ENCODE measurements at places on chromosomes 1 and 21. TPM values are rescaled to one million over a fixed set of nuclear protein-coding genes. Genes with fewer than 3 reads are reported as not detected.

DNA sequence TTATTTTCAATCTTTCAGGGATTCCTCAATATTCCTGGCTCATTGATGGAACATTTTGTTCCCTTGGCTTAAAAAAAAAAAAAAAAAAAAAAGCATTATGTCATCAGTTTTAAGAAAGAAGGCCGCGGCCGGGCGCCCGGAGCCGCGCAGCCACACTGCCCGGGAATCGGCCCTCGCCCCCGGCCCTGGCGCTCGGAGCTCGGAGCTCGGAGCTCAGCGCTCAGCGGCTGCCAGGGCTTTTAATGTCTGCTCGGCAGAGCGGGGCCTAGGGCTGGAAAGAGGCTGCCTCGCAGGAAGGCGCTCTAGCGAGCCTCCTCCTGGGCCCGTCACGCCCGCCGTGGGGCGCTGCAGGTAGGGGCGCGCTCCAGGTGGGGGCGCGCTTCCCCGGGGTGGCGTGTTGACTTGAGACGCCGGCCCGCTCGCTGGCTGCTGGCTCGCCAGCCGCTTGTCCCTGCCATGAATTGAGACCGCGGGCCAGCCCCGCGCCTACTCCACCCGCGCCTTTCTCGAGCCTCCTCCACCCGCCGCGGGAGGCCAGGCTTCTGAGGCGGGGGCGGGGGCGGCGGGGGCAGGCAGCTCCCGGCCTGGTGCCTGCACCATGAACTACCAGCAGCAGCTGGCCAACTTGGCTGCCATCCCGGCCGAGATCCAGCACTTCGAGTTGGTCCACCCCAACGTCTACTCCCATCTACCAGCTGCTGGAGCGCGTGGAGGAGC lies 5.4 kb upstream of the TDRD5 start:
- peak; percentile 82 for DNase-seq

- peak; percentile 41 for DNase-seq
Measured at GRCh38 chr1:24928689-24929397, 1.2 kb downstream of the RUNX3 start.

- DNase-seq, result no peak
Measured at GRCh38 chr1:228402641-228403025, 4.0 kb downstream of the TRIM11 start.

Gene SHISAL2A
- 0.79 TPM for polyA plus RNA-seq

- no peak for DNase-seq
Measured at GRCh38 chr1:175269151-175269550, 76.6 kb upstream of the KIAA0040 start.

DNA sequence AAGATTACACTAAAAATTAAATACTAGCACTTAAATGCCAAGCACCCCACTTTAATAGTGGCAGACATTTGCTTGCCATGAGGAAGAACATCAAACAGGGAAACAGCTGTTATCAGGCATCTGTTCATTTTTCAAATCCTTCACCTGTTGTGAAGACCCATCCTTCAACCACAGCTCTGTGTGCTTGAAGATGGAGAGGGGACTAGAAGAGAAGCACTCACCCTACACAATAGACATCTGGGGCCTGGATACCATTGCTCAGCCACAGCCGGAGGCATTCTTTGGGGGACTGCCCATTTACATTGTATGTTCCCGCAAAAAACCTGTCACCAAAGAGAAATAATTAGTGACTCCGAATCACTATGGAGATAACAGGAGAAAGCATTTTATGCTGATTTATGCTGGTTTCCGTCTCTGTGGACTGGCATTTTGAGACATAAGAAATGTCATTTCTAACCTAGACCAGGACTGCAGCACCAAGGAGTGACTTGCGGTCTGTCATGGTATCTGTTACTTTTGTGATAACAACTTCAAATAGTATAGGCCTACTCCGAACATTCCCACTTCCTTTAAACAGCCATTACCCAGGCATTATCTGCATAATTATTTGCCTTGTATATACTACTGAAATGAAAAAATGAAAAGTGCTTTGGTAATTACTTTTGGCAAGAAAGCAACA lies 28.8 kb upstream of the MTF1 start:
- DNase-seq, result no peak

- DNase-seq, result no peak
Measured at GRCh38 chr1:206771338-206771692, 742 bp downstream of the IL19 start.

- no peak for DNase-seq
Measured at GRCh38 chr1:176033474-176033873, 173.6 kb downstream of the COP1 start.

Gene HRNR
- not detected for polyA plus RNA-seq

DNA sequence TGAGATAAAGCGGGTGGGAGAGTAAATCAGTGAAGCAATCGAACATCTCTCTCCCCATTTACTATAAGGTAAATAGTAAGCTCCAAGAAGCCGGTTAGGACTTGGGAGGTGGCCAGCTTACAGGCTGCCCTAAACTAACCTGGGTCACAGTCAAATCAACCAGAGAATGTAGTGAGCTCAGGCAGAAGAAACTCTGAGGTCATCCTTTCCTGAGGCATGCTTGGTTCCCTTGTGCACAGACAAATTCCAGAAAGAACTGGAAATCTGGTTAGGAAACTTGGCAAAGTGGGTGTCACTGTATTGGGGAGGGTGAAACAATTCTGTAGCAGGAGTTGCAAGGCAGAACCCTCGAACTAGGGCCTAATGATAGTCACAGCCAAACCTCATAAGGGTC lies 72.5 kb downstream of the NTMT2 start:
- no peak for DNase-seq

GRCh38 chr1:92989936-92990583 lies 28.8 kb upstream of the DIPK1A start:
- no peak for DNase-seq

Gene ITPKB
- polyA plus RNA-seq, result 13.4 TPM

DNA sequence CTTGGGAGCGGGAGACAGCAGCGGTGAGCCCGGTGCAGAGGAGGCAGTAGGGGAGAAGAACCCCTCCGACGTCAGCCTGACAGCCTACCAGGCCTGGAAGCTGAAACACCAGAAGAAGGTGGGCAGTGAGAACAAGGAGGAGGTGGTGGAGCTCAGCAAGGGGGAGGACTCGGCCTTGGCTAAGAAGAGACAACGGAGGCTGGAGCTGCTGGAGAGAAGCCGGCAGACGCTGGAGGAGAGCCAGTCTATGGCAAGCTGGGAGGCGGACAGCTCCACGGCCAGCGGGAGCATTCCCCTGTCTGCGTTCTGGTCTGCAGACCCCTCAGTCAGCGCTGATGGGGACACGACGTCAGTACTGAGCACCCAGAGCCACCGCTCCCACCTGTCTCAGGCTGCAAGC lies 32.9 kb downstream of the STYXL2 start:
- no peak for DNase-seq

- no peak for DNase-seq
Measured at GRCh38 chr1:237565236-237565635, 325.5 kb downstream of the ZP4 start.

GRCh38 chr1:34019741-34020552 lies 145.1 kb downstream of the CSMD2 start:
- no peak for DNase-seq

- no peak for DNase-seq
Measured at GRCh38 chr1:20469406-20470076, 16.5 kb downstream of the CAMK2N1 start.

DNA sequence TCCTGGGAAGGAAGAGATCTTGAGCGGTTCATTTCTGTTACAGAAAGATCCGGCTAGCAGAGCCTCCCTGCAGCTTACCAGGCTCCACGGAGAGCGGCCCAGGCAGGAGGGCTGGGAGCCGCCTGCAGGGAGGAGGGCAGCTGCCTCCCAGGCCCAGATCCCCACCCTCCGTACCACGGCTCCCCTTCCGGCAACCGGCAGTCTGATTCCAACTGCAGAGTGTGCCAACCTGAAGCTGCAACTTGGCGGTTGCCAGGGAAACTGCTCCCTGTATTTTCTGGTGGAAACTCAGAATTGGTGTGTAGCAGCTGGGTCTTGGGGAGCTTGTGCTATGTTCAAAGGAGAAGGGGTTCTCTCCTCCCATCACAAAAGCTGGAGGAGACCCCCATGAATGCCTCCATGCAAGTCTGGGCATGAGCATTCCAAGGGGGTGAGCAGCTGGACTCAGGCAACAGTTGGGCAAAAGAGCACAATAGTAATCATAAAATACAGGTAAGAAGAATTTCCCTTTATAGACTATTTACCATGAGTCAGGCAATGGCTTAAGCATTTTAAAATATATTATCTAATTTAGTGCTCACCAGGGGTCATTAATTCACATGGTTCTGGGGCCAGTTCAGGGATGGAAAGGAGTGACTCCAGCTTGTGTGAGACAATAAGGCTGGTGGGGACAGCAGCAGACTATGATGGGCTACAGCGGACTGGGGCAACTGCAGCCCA lies 46.1 kb upstream of the KAZN start:
- DNase-seq, result peak; percentile 21

- DNase-seq, result no peak
Measured at GRCh38 chr1:71083271-71083670, 2.4 kb upstream of the ZRANB2 start.

DNA sequence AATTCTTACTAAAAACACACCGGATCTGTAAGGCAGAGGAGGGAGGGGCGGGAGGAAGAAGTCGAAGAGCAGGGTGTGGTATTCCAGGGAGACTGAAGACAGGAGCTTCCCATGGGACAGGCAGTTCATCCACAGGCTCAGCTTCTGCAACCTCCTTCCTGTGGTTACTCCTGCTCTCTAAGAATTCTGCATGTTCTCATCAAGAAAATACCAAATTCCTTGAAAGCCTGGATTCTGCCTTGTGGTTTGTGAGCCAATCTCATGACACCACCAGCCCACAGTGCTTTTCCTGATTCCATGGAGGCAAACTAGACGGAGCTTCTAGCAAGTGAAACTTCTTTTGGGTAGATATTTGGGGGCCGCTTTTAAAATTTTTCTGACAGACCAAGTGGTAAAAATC lies 1.1 kb upstream of the ST6GALNAC3 start:
- DNase-seq, result no peak

- peak; percentile 1 for DNase-seq
Measured at GRCh38 chr1:34057347-34058130, 107.5 kb downstream of the CSMD2 start.

GRCh38 chr1:220378571-220379302 lies 106.5 kb upstream of the RAB3GAP2 start:
- no peak for DNase-seq

DNA sequence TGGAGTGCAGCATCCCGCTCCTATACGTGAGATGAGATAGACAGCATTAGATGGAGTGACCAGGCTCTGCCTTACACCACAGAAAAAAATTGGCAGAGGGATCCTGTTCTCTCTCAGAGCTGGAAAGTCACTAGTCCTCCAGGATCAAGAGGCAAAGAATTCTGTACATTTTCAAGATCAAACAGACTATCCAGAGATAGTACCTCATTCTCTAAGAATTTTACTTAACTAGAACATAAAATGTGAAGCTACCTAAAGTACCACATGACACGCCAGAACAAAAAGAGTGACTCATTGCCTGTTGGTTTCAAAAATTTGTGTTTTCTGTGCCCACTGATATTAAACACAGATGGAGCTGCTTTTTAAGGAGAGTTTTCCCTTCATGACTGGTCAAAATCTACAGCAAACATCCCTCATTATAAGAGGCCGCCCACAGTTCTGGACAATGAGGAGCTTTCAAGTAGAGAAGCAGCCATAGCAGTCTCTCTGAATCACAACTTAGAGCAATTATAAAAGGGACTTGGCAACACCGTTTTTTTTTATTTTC lies 32.3 kb downstream of the CD160 start:
- no peak for DNase-seq

- DNase-seq, result no peak
Measured at GRCh38 chr1:175116210-175116798, 48.7 kb downstream of the TNN start.

DNA sequence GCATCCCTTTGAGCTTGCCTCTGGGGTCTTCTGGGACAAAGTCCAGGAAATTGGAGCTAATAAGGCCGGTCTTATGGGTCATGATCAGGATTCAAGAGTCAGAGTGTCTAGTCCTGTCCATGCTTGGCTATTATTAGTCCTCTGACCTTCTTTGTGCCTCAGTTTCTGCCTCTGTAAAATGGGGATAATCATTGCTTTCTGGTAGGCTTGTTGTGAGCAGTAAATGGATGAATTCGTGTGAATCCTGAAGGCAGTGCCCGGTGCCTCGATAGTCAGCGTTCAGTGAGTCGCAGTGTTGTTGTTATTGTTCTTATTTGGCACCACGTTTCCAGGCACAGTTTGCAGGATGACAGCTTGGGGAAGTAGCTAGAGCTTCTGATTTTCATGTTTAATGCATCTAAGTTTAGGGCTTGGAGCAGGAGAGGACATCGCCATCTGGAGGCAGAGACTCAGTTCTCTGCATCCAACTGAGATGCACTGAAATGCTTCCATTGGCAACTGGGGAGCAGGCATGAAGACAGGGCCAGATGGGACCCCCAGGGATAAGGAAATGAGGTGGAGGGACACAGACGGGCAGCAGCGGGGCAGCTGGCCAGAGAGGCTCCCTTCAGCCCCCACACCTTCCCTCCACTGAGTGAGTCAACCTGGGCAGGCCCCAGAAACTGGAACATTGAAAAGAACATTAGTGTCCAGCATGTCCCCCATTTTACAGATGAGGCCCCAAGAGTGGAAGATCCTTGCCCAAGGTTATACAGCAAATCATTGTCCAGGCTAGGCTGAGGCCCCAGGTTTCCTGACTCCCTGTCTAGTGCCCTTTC lies 160.3 kb downstream of the PTPRU start:
- DNase-seq, result no peak

Gene PDE4B
- 4.0 TPM for polyA plus RNA-seq

Gene ABL2
- 3.3 TPM for polyA plus RNA-seq

DNA sequence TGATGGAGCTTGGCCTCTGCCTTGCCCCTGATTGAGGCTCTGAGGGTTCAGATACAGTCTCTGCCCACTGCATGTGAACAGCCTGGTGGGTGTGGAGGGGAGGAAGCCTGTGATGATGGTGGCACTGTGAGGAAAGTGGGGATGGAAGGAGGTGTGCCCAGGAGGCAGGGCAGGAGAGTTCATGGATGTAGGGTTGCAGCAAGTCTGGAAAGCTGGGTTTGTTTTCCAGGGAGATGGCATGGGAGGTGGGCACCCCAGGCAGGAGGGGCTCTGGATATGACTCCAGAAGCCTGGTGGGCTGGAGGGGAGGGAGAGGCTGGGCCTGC lies 63.2 kb downstream of the ADARB1 start:
- no peak for DNase-seq

Gene MYOM3
- 0.10 TPM for polyA plus RNA-seq

DNA sequence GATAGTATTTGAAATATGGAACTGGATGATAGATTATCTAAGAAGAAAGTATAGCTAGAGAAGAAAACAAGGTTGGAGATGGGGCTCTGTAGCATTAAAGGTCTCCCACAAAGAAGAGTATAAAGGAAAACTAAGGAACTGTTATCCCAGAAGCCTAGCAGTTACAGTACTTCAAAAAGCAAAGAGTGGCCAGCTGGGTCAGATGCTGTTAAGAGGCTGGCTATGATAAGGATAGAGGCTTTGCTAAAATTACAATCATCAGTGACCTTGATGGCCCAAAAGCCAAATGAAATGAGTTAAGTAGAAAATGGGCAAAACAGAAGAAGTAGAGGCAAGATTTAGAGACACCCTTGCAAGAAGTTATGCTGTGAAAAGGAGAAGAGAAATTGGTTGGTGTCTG lies 25.1 kb upstream of the ANGPTL1 start:
- no peak for DNase-seq

Gene EPHA10
- polyA plus RNA-seq, result 0.20 TPM
